GM12864 (cell line): ENCODE measurements at places on chromosomes 16 and 17.
A peak's percentile ranks its signal among the peaks of the same experiment; 100 is the strongest.

DNA sequence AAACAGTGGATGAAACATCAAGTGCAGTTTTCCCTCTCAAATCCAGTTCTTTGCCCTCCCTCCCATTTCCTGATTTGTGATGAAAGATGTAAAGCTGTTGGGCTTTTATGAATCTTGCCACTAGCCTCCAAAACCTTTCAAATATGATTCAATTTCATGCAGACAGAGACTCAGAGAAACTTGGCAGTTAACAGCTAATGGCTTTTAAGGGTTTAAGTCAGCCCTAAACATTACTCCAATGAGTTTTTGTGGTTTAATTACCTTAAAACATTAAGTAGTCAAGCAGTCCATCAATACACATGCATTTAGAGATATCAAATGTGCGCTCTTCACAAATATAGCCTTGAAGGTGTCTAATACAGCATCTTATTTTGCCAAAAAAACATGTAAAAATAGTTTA is 1594.0 kb upstream of the GOT2 start:
- DNase-seq = no peak

DNA sequence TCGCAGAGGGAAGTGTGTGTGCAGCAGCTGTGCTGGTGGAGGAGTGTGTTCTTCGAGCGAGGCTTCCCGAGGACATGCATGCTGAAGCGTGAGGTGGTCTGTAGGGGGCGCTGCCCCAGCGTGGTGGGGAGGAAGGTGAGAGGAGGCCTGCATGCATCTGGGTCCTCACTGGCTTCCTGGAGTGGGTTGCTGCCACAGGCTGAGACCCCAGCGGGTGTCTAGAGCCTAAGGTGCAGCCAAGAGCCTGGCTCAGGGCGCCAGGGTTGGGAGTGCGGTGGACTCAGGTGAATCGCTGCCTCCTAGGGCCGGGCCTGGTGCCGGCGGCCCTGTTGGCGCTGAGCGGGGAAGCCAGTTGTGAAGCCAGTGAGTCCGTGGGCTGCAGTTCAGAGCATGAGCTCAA is 7.5 kb upstream of the HSD3B7 start:
- DNase-seq = no peak

GRCh38 chr16:86565644-86566511 is 751 bp upstream of the FOXC2 start:
- DNase-seq = no peak

GRCh38 chr16:7979448-7980132 is 610.7 kb downstream of the TMEM114 start:
- DNase-seq = no peak

- DNase-seq = no peak
Measured at GRCh38 chr17:16516594-16517051, 24.6 kb upstream of the LRRC75A start.

DNA sequence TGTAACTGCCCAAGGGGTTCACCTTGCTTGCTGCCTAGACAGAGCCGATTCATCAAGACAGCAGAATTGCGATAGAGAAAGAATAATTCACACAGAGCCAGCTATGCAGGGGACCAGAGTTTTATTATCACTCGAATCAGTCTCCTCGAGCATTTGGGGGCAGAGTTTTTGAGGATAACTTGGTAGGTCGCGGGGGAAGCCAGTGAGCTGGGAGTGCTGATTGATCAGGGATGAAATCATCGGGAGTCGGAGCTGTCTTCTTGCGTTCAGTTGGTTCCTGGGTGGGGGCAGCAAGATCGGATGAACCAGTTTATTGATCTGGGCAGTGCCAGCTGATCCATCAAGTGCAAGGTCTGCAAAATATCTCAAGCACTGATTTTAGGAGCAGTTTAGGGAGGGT is 9.1 kb downstream of the ITGAM start:
- DNase-seq = no peak

GRCh38 chr17:81295031-81295675 is at the start of gene SLC38A10:
SLC38A10 (minus strand) TSS chr17:81295307; CDS start chr17:81294921, 386 bp downstream.
- peak; percentile 65 for DNase-seq

GRCh38 chr17:80248894-80249710 is 11.6 kb upstream of the RNF213 start:
- DNase-seq = no peak

DNA sequence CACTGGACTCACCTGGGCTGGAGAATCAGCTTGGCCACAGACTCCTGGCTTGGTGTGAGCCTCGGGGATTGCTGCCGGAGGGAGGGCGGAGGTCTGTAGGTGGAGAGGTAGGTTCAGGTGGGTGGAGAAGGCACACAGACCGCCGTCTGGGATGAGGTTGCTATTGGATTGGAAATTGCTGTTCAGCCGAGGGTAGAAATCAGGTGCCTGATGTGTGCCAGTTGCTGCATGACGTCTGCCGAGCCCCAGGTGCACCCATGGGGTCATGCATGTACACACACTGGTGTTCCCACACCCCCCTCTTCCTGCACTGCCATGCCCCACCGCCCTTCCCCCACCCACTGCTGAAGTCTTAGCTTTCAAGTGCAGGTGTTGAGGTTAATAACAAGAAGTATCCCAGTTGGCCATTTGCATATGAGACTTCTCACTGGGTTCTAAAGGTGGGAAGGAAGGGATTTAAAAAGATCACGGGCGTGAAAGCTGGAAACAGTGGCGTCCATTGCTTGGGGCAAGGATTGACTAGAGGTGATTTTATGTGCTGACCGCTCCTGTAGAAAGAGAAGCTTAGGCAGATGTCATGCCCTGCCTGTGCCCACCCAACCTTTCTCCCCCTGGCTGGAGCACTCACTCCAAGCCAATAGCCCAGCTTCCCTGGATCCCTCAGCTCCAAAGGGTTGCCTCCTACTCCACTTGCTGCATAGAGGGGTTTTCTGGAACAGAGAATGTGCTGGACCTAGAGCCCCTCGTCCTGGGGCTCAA is 193.6 kb downstream of the CCDC182 start:
- peak; percentile 51 for DNase-seq

DNA sequence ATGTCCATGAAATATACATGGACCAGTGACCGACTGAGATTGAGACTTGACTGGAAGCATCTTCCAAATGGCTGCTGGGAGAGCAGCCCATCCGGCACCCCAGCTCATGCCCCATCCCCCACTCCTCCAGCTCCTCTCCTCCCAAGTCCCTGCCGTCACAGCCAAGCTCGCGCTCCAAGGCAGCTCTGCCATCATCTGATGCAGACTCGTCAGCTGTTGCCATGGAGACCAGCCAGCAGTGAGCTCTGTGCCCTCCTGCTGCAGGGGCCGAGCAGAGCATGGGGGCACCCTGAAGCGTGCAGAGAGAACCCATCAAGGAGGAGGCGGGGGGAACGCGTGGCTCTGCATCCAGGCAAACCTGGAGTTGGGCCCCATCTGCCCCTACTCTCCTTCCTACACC is 74.5 kb upstream of the TNRC6C start:
- DNase-seq = no peak

GRCh38 chr17:39816272-39816671 is 47.8 kb downstream of the IKZF3 start:
- no peak for DNase-seq

- no peak for DNase-seq
Measured at GRCh38 chr17:80931421-80932265, 60.0 kb upstream of the CHMP6 start.

- no peak for DNase-seq
Measured at GRCh38 chr16:19751478-19752385, 33.7 kb downstream of the IQCK start.
